ENCODE measurements at places on chromosomes 4 and X.

DNA sequence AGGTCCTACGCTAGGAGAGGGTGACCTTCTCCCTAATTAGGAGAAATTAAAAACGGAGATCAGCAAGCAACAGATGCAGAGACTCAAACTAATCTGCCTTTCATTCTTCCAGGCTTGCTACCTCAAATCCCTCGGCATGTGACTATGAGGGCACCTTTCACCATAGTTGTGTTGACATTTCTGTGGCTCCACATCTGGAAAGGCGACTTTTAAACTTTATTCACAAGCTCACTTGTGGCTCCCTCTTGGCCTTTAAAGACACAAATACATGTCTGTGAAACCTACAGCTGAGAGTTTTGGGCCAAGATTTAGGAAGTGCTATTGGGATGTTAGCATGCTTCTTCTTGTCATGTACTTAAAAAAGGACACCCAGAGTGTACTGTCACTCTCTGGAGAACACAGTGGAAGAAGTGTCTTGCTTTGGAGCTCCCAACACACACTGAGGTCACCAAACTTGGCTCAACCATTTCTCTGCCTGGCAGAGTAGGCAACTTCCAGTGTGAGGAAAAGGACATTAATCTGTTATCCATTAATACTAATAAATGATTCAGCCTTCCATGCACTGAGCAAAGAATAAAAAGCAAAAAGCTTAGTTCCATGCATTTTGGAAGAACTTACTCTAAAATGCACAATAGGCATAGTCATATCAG, 60.1 kb downstream of the LDB2 start:
- no peak for DNase-seq

- DNase-seq: no peak
Measured at GRCh38 chr4:176191974-176192373, 3.4 kb downstream of the SPATA4 start.

DNA sequence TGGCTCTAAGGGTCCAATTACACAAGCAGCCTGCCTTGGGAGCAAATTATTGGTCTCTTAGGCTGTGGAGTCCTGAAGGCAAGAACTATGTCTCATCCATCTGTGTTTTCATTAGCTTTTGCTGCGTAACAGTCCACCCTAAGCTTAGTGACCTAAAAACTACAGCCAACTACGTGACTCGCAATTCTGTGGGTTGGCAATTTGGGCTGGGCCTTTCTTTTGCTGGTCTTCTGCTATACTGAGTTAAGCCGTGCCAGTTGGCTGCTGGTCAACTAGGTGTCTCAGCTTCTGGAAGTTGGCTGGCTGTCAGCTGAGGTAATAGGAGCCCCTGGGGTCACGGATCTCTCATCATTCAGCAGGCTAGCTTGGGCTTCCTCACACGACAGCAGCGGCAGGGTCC, 205.6 kb upstream of the S100G start:
- DNase-seq: no peak

GRCh38 chr4:86498863-86499166, 95.3 kb upstream of the PTPN13 start:
- DNase-seq: no peak

DNA sequence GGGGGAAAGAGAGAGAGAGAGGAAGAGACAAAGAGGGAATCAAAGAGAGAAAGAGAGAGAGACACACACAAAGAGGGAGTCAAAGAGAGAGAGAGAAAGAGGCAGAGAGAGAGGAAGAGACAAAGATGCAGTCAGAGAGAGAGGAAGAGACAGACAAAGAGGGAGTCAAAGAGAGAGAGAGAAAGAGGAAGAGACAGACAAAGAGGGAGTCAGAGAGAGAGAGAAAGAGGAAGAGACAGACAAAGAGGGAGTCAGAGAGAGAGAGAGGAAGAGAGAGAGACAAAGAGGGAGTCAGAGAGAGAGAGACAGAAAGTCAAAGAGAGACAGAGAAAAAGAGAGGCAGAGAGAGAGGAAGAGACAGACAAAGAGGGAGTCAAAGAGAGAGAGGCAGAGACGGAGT, 45.5 kb downstream of the MAGEA9 start:
- no peak for DNase-seq

DNA sequence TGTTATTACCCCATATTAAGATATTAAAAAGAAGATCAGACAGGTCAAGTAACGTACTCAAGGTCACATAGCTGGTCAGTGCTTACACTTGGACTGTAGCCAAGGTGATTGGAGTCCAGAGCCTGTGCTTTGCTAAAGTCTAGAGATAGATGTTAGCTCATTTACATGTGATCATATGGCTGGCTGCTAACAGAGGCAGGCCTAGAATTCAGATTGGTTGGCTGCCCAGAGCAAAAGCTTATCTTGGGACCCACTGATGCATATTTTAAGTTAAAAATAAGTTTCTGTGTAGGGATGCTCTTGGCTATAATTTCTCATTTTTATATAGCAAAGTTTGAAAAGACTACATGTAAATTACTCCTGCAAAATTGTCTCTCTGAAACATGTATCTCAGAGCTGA, 18.1 kb upstream of the EXOC1L start:
- no peak for DNase-seq

- DNase-seq: peak; percentile 53
Measured at GRCh38 chrX:50747471-50747900, 66.5 kb downstream of the SHROOM4 start.

GRCh38 chr4:138977524-138977923, 38.1 kb upstream of the NOCT start:
- DNase-seq: no peak

- DNase-seq: no peak
Measured at GRCh38 chr4:169791527-169792156, 33.9 kb upstream of the HPF1 start.

DNA sequence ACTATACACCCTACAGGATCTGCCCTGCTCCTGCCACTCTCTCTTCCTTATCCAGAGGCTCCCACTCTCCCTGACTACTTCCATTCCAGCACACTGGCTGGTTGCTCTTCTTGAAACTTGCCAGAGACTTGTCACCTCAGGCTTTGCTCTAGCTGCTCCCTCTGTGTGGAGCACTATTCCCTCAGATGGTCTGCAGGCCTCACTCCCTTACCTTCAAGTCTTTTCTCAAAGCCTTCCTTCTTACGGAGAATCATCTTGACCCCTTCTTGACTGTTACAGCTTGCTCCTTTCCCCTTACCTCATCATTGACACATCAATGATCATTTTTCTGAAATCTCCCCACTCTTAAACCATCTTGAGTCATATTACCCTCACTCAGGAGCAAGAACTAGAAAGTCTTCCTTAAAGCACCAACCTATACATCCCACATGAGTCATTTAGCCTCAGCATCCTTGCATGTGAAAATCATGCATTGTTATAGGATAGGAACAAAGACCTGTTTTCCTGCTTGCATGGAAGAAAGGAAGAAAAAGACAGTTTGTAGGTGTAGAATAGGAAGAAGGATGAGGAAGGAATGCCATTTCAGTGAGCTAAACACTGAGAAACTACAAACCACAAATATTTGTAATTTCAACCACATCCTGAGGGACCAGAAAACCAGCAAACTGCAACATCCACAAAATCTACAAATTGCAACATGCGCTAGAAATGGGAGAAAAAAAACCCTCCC, 55.7 kb downstream of the ANTXR2 start:
- peak; percentile 70 for DNase-seq

- DNase-seq: no peak
Measured at GRCh38 chr4:177163532-177163931, 146.1 kb upstream of the NEIL3 start.

- DNase-seq: no peak
Measured at GRCh38 chr4:85153221-85153620, 186.7 kb upstream of the WDFY3 start.

- no peak for DNase-seq
Measured at GRCh38 chr4:114217150-114217817, 237.8 kb upstream of the ARSJ start.

Data from BJ (cell line).